ENCODE measurements at places on chromosomes 2 and 18. TPM values are rescaled to one million over a fixed set of nuclear protein-coding genes. Genes with fewer than 3 reads are reported as not detected.

GRCh38 chr2:217707131-217707611 lies 295.6 kb downstream of the TNS1 start:
- DNase-seq: no peak

GRCh38 chr2:167406558-167406957 lies 518.3 kb downstream of the XIRP2 start:
- DNase-seq: no peak

GRCh38 chr2:40886100-40886499 lies 434.2 kb upstream of the SLC8A1 start:
- DNase-seq: no peak

CD8B gene
- polyA plus RNA-seq: 0.61 TPM

NT5DC4 gene
- 1.2 TPM for polyA plus RNA-seq

- DNase-seq: no peak
Measured at GRCh38 chr2:20099780-20100179, 48.4 kb upstream of the LAPTM4A start.

- DNase-seq: no peak
Measured at GRCh38 chr2:68835621-68836020, 35.6 kb downstream of the BMP10 start.

DDX18 gene
- polyA plus RNA-seq: 72.9 TPM

CDKL4 gene
- 0.57 TPM for polyA plus RNA-seq

ASB18 gene
- polyA plus RNA-seq: not detected

DSEL gene
- polyA plus RNA-seq: 24.5 TPM

KCNK3 gene
- 0.15 TPM for polyA plus RNA-seq

Measured in left renal pelvis (tissue), 4 donors.